Pancreas (tissue), 10 donors: ENCODE measurements at places on chromosomes 2 and 18. TPM values are rescaled to one million over a fixed set of nuclear protein-coding genes. Genes with fewer than 3 reads are reported as not detected.

GRCh38 chr2:28594000-28594331, 98.1 kb downstream of the PLB1 start:
- no peak for DNase-seq
- H3K4me1 ChIP-seq = peaks cover 4% of the 10 kb centered on the region
- H3K27ac ChIP-seq = peak overlapping the region; percentile 89

DNA sequence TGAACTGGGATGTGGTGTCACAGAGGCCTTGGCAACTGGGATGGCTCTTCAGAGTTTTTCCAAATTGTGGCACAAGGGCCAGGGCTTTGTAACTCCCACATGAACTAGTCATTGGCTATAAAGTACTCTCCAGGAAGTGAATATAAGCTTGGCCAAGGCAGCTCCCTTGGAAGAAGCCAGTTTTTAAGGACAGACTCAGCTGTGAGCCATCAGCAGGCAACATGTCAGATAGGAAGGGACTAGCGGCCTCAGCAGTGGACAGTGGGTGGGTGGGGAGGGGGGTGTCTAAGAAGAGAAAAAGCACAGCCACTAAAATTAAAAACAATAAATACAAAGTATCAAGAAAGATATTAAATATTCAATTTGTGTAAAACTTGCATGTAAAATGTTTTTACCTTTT, 691.1 kb upstream of the PIK3C3 start:
- no peaks in the 10 kb centered on the region for H3K36me3 ChIP-seq
- DNase-seq = no peak
- no peak overlapping the region for H3K27ac ChIP-seq

The MC4R gene
- not detected for total RNA-seq

DNA sequence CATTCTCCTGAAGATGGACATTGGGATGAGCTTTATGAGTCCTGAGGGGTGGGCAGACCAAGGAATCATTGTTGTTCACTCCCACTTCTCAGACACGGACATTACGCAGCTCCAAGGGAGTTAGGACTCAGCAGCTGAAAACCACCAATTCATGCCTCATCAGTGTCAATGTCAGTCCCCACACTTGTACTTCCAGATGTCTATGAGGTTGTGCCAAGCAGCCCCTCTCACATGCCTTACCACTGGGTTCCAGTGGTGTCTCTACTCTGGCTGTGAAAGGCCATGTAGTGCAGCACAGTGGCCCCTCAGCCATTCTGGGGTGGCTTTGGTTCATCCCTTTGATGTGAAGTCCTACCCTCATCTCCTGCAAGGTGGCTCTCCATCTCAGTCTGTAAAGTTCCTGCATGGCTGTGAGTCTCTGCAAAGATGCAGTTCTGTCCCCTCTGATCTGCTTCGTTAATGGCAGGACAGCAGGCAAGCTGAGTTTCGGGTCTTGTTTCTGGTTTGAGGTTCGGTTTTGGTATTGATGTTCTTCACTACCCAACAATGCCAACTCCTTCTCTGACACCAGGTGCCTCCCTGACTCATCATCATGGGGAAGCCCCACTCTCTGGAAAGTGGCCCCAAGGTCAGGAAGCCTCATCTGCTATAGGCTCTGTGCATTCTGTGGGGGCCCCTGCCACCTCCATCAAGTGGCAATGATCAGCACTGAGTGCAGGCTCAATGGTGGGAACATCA, 14.0 kb upstream of the COL6A3 start:
- no peak for DNase-seq
- H3K27me3 ChIP-seq = no peaks in the 10 kb centered on the region
- H3K4me3 ChIP-seq = no peak overlapping the region
- no peak overlapping the region for H3K27ac ChIP-seq
- no peaks in the 10 kb centered on the region for H3K36me3 ChIP-seq
- H3K4me1 ChIP-seq = no peaks in the 10 kb centered on the region

GRCh38 chr2:37226863-37227262, 4.5 kb downstream of the CEBPZ start:
- DNase-seq = no peak
- H3K4me3 ChIP-seq = no peak overlapping the region
- no peaks in the 10 kb centered on the region for H3K27me3 ChIP-seq
- H3K27ac ChIP-seq = no peak overlapping the region
- peaks cover 8% of the 10 kb centered on the region for H3K4me1 ChIP-seq
- H3K36me3 ChIP-seq = peaks cover 36% of the 10 kb centered on the region

DNA sequence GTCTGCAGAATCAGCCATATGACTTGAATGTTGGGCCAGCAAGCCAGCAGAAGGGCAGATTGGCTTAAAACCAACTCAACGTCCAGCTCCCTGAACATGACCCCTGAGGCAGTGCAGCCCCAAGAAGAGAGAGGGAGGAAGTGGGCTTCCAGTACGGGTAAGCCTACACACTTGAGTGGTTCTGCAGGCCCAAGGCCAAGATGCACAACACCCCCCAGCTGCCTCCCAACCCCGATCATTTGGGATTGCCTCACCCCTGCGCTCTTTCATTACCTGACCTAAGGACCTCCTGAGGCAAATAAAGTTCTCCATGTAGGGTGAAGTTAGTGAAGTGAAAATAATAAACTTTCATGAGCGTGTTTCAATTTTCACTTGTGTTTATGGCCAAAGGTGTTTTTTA, 536.0 kb downstream of the TNS1 start:
- H3K4me3 ChIP-seq = no peak overlapping the region
- H3K4me1 ChIP-seq = no peaks in the 10 kb centered on the region
- DNase-seq = no peak
- no peaks in the 10 kb centered on the region for H3K36me3 ChIP-seq
- H3K27me3 ChIP-seq = no peaks in the 10 kb centered on the region

- no peaks in the 10 kb centered on the region for H3K27me3 ChIP-seq
- no peak overlapping the region for H3K4me3 ChIP-seq
- H3K27ac ChIP-seq = no peak overlapping the region
- no peaks in the 10 kb centered on the region for H3K36me3 ChIP-seq
- peaks cover 3% of the 10 kb centered on the region for H3K4me1 ChIP-seq
Observed at GRCh38 chr2:152432206-152432653, 97.3 kb downstream of the FMNL2 start.

GRCh38 chr2:170313347-170313991, 135.5 kb downstream of the MYO3B start:
- H3K36me3 ChIP-seq = no peaks in the 10 kb centered on the region
- H3K27ac ChIP-seq = no peak overlapping the region
- H3K4me3 ChIP-seq = no peak overlapping the region
- no peak for DNase-seq
- H3K27me3 ChIP-seq = no peaks in the 10 kb centered on the region

DNA sequence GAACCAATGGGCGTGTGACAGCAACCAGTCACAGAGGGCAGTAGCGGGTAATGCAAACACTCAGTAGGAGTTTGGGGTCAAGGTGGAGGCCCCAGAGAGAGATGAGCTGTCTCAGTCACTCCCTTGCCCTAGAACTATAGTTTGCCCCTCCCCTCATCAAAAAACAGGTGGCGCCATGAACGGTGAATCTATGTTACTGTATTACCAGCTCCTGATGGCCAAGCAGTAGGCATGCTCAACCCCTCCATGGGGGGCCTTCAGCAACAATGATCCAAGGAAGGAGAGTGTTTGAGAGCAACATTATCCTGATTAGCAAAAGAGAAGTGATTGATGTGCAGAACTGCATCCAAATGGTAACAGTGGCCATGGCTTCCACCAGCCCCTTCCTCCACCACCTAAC, 30.4 kb downstream of the TRABD2A start:
- no peak overlapping the region for H3K4me3 ChIP-seq
- H3K27ac ChIP-seq = no peak overlapping the region
- no peaks in the 10 kb centered on the region for H3K4me1 ChIP-seq
- no peaks in the 10 kb centered on the region for H3K27me3 ChIP-seq
- no peaks in the 10 kb centered on the region for H3K36me3 ChIP-seq

GRCh38 chr2:106792671-106793070, 93.3 kb downstream of the ST6GAL2 start:
- no peak overlapping the region for H3K27ac ChIP-seq
- no peaks in the 10 kb centered on the region for H3K27me3 ChIP-seq
- H3K4me1 ChIP-seq = no peaks in the 10 kb centered on the region
- H3K36me3 ChIP-seq = no peaks in the 10 kb centered on the region
